ENCODE measurements at places on chromosomes 16 and 17.

DNA sequence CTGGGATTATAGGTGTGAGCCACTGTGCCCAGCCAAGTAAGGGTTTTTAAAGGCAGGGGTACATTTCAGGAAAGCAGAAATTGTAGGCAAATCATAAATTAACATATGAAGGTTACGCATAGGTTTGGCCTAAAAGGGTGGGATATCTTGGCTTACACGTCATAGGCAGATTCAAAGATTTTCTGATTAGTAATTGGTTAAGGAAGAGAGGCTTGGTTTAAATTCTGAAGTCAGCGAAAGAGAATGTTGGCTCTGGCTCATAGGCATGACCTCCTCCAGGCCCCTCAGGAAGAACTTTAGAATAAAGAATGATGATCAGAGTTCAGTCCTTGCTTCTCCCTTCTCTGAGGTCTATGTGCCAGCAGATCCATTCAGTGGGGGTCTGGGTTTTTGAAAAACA lies 124.8 kb upstream of the RBBP6 start:
- DNase-seq, result no peak

DNA sequence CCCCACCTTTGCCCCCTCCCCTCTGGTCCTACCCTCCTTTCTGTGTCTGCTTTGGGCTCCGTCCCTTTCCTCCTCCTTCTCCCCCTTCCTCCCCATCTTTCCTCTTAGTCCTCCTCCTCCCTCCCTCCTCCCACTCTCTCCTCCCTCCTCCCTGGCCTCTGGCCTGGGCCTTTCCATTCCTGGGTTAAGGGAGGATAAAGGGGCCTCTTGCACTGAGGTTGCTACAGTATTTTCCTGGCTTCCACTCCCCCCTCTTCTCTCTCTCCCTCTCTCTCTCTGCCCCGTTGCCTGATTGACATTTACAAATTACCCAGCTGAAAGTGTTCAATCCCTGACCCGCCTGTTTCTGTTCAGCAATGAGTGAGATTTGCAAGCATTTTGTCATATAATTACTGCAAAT lies 44.0 kb downstream of the MRM1 start:
- peak; percentile 29 for DNase-seq

DNA sequence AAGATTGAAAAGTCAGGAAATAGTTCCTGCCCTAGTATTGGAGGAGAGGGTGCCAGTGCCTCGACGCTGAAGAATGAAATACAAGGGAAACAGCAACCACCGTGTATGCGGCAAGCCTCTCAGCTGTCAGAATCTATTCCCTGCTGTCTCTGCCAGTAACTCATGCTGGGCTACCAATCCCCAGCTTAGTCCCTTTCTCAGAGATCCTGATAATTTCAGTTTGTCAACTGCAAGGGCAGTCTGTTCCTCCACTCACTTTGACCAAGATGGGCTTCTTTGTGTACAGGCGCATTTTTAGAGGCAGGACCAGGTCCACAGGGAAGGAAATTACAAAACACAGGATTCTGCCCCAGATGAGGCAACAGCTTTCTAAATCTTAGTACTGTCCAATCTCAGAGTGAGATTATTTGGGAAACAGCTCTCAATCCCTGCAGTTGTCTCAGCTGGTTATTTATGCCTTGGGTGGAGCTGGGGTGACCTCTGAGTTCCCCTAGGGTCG lies 1.3 kb downstream of the NQO1 start:
- peak; percentile 20 for DNase-seq

DNA sequence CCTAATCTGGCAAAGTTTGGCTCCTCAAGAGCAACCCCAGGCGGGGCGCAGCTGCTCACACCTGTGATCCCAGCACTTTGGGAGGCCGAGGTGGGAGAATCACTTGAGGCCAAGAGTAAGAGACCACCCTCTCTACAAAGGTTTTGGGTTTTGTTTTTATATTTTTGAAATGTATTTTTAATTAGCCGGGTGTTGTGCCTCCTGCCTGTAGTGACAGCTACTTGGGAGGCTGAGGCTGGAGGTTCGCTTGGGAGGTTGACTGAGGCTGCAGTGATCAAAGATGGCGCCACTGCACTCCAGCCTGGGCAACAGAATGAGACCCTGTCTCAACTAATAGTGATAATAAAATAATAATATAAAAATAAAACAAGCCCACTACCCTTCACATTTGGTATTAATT lies 756 bp upstream of the USP7 start:
- no peak for DNase-seq

DNA sequence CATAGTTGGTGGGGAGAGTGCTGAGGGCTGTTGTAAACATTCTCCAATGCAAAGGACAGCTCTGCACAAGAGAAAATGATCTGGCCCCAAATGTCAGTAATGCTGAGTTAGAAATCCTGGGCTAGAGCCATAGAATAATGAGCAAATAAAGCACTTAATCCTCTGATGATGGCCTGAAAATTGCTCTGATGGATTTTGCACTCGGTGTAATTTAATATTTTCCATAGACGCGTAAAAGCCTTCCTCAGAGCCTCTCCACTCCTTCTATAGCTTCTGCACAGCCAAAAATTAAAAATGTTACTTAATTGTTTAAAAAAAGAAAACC lies 23.7 kb downstream of the FAM20A start:
- no peak for DNase-seq

- peak; percentile 62 for DNase-seq
Measured at GRCh38 chr16:63982110-63982509, 1139.8 kb downstream of the CDH11 start.

DNA sequence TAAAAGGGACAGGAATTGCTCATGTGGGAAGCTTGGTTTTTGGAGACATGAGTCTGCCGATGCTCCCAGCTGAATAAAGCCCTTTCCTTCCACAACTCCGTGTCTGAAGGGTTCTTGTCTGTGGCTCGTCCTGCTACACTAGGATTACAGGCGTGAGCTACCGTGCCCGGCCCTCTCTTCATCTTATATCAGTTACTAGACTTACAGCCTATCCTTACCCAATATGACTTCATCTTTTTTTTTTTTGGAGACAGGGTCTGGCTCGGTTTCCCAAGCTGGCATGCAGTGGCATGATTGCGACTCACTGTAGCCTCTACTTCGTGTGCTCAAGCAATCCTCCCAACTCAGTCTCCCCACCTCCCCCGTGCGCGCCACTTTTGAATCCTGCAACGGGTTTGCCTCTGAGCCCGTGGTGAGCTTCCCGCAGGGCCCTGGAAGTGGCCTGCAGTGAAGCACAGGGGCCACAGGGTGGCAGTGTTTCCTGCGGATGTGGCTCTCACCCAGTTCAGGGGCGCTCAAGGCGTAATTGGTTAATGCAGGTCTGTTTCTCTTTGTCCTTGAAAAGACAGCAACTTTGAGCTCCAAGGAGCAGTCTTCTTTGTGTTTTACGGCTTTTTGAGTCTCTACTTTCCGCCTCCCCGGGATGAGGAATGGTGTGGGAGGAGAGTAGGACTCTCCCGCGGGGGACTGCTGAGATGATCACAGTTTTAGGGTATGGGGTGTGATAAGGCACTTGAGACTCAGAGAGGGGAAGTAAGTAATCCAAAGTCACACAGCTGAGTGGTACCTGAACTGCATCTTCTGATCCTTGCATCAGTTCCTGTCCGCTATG lies 22.7 kb upstream of the GPRC5B start:
- DNase-seq, result peak; percentile 74

DNA sequence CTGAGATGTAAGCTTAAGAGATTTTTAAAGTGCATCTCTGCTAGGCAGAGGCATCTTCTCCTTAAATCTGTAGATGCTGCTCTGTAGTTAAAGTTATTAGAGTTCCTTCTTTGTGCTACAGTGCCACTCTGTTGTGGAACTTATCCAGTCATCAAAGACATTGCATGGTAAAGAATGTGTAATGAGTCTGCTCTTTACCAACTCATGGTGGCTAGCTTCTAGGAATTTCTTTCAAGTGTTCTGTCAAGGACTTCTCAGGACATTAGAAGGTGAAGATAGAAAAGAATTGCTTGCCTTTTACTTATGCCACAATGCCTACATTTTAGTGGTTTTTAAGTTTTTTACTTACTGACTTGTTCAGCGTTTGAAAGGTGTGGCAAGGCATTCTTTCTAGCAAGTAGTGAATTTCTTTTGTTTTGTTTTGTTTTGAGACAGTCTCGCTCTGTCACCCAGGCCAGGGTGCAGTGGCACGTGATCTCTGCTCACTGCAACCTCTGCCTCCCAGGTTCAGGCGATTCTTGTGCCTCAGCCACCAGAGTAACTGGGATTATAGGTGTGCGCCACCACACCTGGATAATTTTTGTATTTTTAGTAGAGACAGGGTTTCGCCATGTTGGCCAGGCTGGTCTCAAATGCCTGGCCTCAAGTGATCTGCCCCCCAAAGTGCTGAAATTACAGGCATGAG lies 20.3 kb upstream of the ARL2BP start:
- DNase-seq, result no peak
